ENCODE measurements at places on chromosomes 6 and 20. TPM values are rescaled to one million over a fixed set of nuclear protein-coding genes. Genes with fewer than 3 reads are reported as not detected.
A peak's percentile ranks its signal among the peaks of the same experiment; 100 is the strongest.

Gene SEMG1
- 4.0 TPM for total RNA-seq

Gene BPIFB2
- not detected for total RNA-seq

- H3K4me1 ChIP-seq: no peaks in the 10 kb centered on the region
- no peaks in the 10 kb centered on the region for H3K27me3 ChIP-seq
- H3K36me3 ChIP-seq: no peaks in the 10 kb centered on the region
- H3K27ac ChIP-seq: no peak overlapping the region
- H3K4me3 ChIP-seq: no peak overlapping the region
These were observed 50.9 kb upstream of the TAB2 start for GRCh38 chr6:149266659-149267058.

DNA sequence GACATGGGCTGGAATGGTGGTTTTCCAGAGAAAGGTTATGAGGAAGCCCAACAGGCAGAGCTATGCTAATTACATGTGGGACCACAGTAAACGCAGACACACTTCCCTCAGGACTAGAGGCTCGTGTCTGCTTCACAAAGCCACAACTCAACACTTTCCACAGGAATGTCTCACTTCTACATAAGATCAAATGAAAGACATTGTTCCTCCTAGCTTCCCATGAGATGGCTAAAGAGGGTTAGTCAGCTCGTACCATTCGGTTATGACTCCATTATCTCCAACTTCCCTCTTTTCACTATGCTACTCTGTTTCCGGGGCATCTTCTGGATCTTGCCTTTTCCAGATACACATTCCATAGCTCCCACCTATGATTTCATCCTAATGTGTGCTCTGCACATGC lies 29.1 kb upstream of the ZC3H12D start:
- no peak overlapping the region for H3K4me3 ChIP-seq
- H3K36me3 ChIP-seq: peaks cover 9% of the 10 kb centered on the region
- no peak for DNase-seq
- H3K27me3 ChIP-seq: no peaks in the 10 kb centered on the region
- peaks cover 3% of the 10 kb centered on the region for H3K4me1 ChIP-seq
- H3K27ac ChIP-seq: no peak overlapping the region

- no peaks in the 10 kb centered on the region for H3K36me3 ChIP-seq
- H3K27ac ChIP-seq: no peak overlapping the region
- H3K4me3 ChIP-seq: no peak overlapping the region
- no peaks in the 10 kb centered on the region for H3K4me1 ChIP-seq
- peaks cover under 1% of the 10 kb centered on the region for H3K27me3 ChIP-seq
- no peak for DNase-seq
These were observed 11.4 kb downstream of the NPBWR2 start for GRCh38 chr20:64095927-64096326.

DNA sequence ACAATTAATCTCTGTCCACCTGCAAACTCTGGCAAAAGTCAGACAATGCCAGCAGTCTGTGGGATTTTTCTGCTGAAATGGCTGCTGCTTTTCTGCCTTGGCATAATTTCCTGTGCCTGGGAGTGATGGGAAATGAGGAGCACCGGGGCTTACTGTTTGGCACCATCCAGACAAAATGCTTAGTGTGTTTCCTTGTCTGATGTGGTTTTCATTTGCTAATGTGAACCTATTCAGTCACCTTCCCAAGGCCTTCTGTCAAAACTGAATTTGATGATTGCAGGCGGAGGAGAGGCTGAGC lies 56.4 kb downstream of the CDH4 start:
- no peaks in the 10 kb centered on the region for H3K27me3 ChIP-seq
- no peaks in the 10 kb centered on the region for H3K36me3 ChIP-seq
- no peak for DNase-seq
- H3K4me1 ChIP-seq: peaks cover 26% of the 10 kb centered on the region

DNA sequence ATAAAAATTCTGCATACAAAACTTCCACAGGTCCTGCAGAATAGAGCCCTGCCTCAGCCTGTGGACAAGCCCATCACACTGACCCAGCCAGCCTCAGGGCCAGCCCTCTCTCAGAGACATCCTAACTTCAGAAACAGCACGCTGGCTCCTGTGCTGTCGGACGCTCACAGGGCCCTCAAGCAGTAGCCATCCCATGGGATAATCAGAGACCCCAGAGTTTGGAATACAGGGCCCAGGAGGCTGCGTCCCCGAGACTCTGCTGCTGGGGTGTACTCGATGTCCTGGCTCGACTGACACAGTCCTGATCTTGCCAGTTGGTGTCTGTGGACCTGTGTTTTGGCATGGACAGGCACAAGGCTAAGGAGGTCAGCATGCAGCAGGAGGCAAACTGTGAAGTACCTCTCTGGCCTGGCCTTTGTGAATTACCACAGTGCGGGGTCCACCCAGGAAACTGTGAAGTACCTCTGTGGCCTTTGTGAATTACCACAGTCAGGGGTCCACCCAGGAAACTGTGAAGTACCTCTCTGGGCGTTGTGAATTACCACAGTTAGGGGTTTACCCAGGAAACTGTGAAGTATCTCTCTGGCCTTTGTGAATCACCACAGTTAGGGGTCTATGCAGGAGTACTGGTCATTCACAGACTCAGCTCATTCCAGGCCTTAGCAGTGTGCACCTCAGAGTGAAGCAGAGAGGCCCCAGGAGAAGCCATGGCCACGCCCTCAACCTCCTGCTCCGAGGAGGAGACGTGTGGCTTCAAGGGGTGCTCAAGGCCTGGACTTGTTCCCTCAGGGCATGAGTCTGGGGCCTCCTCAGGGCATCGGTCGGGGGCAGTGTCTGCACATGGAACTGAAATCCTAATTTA lies 212.4 kb downstream of the SYNDIG1 start:
- no peaks in the 10 kb centered on the region for H3K36me3 ChIP-seq
- H3K4me1 ChIP-seq: no peaks in the 10 kb centered on the region
- DNase-seq: no peak

DNA sequence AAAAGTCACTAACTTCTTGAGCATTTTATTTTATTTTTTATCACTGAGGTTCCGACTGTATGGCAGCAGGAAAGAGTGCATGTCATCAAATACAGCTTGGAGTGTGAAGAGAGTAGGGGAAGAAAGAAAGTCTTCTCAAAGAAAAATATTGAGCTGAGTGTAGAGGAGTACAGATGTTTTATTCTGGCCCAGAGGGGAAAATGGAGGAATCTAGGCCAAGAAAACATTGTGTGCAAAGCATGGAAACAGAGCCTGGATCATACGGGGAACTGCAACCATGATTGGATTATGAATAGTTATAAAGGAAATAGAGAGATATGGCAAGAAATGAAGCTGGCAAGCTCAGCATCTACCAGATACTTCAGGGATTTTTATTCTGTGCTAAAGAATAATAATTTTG lies 104.2 kb upstream of the SCGN start:
- no peak for DNase-seq
- H3K4me3 ChIP-seq: no peak overlapping the region
- no peak overlapping the region for H3K27ac ChIP-seq
- no peaks in the 10 kb centered on the region for H3K4me1 ChIP-seq

GRCh38 chr20:21622097-21622857 lies 83.2 kb upstream of the PAX1 start:
- H3K4me3 ChIP-seq: no peak overlapping the region
- no peaks in the 10 kb centered on the region for H3K27me3 ChIP-seq
- peaks cover 4% of the 10 kb centered on the region for H3K36me3 ChIP-seq

DNA sequence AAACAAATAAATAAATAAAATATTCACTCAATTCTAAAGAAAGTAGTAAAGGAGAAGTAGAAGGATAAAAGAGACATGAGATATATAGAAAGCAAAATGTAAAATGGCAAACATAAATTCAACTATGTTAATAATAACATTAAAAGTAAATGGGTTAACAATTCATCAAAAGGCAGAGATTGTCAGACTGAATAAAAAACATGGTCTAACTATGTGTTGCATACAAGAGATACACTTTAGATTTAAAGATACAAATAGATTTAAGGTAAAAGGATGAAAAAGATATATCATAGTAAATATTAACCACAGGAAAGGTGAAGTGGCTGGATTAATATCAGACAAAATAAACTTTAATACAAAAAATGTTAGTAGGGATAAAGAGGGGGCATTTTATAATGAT lies 35.8 kb upstream of the PDE10A start:
- no peaks in the 10 kb centered on the region for H3K27me3 ChIP-seq
- no peak overlapping the region for H3K4me3 ChIP-seq
- H3K36me3 ChIP-seq: no peaks in the 10 kb centered on the region
- no peak overlapping the region for H3K27ac ChIP-seq

Gene GHRH
- not detected for total RNA-seq

GRCh38 chr6:148602136-148602535 lies 144.7 kb upstream of the UST start:
- peaks cover 21% of the 10 kb centered on the region for H3K4me1 ChIP-seq
- H3K27ac ChIP-seq: no peak overlapping the region
- H3K36me3 ChIP-seq: no peaks in the 10 kb centered on the region

- no peaks in the 10 kb centered on the region for H3K27me3 ChIP-seq
- no peak overlapping the region for H3K27ac ChIP-seq
- no peak overlapping the region for H3K4me3 ChIP-seq
- no peaks in the 10 kb centered on the region for H3K4me1 ChIP-seq
These were observed 114.6 kb downstream of the VEGFA start for GRCh38 chr6:43884652-43885022.

Gene CYP24A1
- 0.12 TPM for total RNA-seq

Gene CITED2
- total RNA-seq: 76.9 TPM

- no peak overlapping the region for H3K4me3 ChIP-seq
- peaks cover 6% of the 10 kb centered on the region for H3K4me1 ChIP-seq
- H3K36me3 ChIP-seq: no peaks in the 10 kb centered on the region
- no peaks in the 10 kb centered on the region for H3K27me3 ChIP-seq
- no peak for DNase-seq
- H3K27ac ChIP-seq: no peak overlapping the region
These were observed 184.3 kb downstream of the ZNF217 start for GRCh38 chr20:53409447-53409717.

DNA sequence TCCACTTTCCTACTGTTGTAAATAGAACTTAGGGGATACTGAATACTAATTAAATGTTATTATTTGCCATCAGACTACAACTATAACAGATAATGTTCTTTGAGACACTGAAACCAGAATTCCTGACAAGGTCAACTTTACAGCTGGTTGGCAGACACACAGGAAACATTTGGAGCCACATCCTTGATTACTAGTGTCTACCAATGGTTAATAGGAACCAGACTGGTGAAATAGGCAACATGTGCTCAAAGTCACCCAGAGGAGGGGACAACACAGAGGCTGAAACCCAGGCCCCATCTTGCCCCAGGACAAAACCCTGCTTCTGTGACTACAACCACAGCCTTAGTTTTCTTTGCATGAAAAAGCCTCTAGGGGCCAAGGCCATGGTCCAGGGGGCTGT lies 47.8 kb upstream of the NT5E start:
- no peak overlapping the region for H3K4me3 ChIP-seq
- no peaks in the 10 kb centered on the region for H3K27me3 ChIP-seq
- DNase-seq: no peak

Gene BMP2
- total RNA-seq: 1.0 TPM

Gene NRSN1
- total RNA-seq: 1.5 TPM

Gene QKI
- 150 TPM for total RNA-seq

- H3K27ac ChIP-seq: no peak overlapping the region
- no peaks in the 10 kb centered on the region for H3K36me3 ChIP-seq
- H3K4me3 ChIP-seq: no peak overlapping the region
- H3K27me3 ChIP-seq: no peaks in the 10 kb centered on the region
These were observed 36.2 kb downstream of the FYN start for GRCh38 chr6:111837007-111837406.

GRCh38 chr6:652865-653264 lies 4.0 kb downstream of the HUS1B start:
- no peak for DNase-seq
- H3K36me3 ChIP-seq: no peaks in the 10 kb centered on the region
- H3K27ac ChIP-seq: no peak overlapping the region
- H3K4me3 ChIP-seq: no peak overlapping the region

Gene PRDM13
- total RNA-seq: 0.10 TPM

DNA sequence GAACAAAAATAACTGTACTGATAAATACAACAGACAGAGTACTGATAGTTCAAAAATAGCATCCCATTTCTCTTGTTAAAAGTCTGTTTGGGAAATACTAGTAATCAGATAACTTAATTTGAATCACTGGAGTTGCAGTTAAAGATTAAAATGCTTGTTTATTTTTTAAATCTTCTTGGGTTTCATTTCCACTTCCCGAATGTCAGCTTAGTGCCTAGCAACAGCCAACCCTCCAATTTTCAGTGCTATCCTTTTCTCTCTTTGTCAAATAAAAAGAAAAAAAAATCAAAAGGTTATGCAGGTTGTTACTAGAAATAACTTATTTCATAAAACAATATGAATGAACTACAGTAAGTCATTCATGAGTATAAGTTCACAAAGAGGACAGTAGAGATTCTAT lies 257.7 kb upstream of the STXBP5 start:
- no peaks in the 10 kb centered on the region for H3K4me1 ChIP-seq
- H3K27me3 ChIP-seq: no peaks in the 10 kb centered on the region
- H3K36me3 ChIP-seq: no peaks in the 10 kb centered on the region
- H3K4me3 ChIP-seq: no peak overlapping the region
- DNase-seq: no peak

GRCh38 chr20:37915434-37915787 lies 12.5 kb downstream of the VSTM2L start:
- H3K4me1 ChIP-seq: peaks cover 47% of the 10 kb centered on the region
- peak; percentile 60 for DNase-seq
- H3K27ac ChIP-seq: no peak overlapping the region
- H3K27me3 ChIP-seq: peaks cover 14% of the 10 kb centered on the region
- no peaks in the 10 kb centered on the region for H3K36me3 ChIP-seq
- peak overlapping the region; percentile 68 for H3K4me3 ChIP-seq

- no peaks in the 10 kb centered on the region for H3K36me3 ChIP-seq
- H3K4me1 ChIP-seq: no peaks in the 10 kb centered on the region
- peak; percentile 29 for DNase-seq
- no peak overlapping the region for H3K27ac ChIP-seq
- H3K4me3 ChIP-seq: no peak overlapping the region
- no peaks in the 10 kb centered on the region for H3K27me3 ChIP-seq
These were observed 886.7 kb downstream of the TBC1D32 start for GRCh38 chr6:120447605-120448004.

DNA sequence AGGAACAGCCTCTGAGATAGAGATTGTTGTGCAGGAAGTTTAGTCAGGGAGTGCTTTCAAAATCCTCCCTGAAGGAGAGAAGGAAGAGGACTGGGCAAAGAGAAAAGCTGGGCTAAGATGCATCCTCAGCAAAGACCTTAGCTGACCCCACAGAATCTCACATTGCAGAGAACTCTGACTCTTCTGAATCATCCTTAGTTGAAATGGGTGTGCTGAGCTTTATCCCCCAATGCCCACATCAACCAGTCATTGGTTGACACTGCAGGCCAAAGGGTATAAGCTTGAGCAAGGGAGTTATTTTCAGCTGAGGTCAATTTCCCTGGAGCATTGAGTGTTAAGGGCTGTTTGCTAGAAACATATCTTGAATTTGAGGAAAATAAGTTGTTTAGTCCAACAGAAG lies 732.2 kb downstream of the CBLN4 start:
- H3K27me3 ChIP-seq: no peaks in the 10 kb centered on the region
- peaks cover 7% of the 10 kb centered on the region for H3K36me3 ChIP-seq
- no peak for DNase-seq
- H3K4me3 ChIP-seq: no peak overlapping the region
- no peaks in the 10 kb centered on the region for H3K4me1 ChIP-seq

Gene MUCL3
- total RNA-seq: not detected

Gene RMND1
- 27.7 TPM for total RNA-seq

All from GM23338 (cell line).